ENCODE measurements at places on chromosomes 7 and 10.

GRCh38 chr7:99733448-99733847 is 1.5 kb downstream of the CYP3A7 start:
- no peak for DNase-seq

DNA sequence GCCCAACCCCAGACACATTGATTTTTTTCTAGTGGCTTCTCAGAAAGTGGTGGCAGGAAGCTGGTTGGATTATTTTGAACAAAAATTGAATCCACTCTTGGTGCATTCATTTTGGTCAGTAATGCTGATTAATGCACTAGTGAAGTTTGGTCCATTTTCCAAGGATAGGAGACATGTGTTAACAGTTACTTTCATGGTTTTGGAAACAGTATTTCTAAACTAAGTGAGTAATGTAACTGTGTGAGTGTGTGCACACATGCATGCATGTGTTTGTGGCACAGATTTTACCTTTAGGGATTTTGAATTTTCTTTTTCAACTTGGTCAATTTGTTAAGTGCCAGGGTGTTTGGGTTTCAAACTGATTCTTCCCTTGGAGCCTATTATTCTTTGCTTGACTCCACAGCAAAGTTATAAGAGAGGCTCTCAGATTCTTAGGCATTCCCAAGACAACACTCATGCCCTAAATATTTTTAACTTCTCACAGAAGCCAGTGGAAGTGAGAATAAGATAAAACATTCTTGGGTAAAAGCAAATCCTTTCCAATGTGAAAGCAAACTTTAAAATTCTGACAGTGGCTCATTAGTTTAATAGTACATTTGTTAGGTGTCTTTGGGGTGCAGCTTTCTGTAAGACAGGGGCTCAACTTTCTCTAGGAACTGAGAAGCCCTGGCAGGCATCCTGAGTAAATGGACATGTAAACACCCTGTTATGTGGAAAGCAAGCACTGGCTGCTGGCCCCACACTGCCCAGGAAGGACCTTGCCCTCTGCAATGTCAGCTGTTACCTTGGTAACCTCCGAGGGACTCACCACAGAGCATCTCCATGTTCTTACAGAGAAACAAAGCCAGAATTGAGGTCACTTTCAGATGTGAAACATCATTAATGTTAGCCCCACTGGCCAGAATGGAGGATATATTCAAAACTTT is 68.4 kb downstream of the ASAH2B start:
- no peak for DNase-seq

- DNase-seq, result no peak
Observed at GRCh38 chr7:102152672-102153598, 133.7 kb upstream of the SH2B2 start.

DNA sequence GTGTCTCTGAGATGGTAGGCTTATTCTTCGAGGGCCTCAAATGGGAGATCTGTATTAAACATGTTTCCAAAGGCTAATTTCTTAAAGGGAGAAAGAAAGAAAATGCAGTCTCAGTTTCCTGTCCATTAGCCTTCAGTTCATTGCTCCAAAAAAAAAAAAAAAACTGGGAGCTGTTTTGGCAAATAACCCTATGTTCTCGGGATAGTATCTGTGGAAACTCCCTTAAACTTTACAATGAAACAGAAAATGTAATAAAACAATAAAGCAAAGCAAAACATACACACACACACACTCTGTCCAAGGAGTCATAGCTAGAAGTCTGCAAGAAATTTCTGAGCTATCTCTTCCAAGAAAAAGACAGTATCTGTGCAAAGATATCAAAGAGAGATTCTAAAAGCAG is 172.5 kb upstream of the CELF2 start:
- no peak for DNase-seq

GRCh38 chr10:69492746-69493462 is 41.6 kb downstream of the TSPAN15 start:
- no peak for DNase-seq

DNA sequence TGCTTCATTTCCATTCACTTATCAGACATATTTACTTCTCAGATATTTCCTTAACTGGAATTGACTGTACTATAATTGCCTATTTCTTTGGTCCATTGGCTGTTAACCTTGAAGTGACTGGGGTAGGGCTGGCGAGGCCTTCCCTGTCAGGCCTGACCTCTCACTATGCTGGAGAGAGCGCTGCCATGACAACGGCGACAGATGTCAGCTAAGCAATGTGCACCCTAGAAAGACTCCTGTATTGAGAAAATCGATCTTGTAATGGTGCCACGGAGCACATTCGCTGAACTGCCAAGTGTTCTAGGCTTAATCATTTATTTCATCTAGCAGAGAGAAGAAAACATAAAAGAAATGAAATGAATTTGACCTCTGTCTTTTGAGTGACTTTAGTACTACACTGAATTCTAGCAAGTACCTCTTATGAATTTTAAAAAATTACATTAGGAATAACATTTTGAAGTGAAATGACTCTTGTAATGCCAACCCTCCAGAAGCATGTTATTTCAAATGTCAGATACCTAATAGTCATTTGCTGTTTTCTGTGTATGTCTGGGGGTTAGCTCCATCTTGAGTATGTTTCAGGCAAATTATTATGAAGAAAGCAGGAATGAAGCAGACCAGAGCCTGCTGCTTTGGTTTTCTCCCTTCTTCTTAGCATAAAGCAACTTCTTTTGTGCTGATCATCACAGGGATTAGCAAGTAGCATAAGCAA is 148.0 kb downstream of the SNX10 start:
- peak; percentile 80 for DNase-seq

DNA sequence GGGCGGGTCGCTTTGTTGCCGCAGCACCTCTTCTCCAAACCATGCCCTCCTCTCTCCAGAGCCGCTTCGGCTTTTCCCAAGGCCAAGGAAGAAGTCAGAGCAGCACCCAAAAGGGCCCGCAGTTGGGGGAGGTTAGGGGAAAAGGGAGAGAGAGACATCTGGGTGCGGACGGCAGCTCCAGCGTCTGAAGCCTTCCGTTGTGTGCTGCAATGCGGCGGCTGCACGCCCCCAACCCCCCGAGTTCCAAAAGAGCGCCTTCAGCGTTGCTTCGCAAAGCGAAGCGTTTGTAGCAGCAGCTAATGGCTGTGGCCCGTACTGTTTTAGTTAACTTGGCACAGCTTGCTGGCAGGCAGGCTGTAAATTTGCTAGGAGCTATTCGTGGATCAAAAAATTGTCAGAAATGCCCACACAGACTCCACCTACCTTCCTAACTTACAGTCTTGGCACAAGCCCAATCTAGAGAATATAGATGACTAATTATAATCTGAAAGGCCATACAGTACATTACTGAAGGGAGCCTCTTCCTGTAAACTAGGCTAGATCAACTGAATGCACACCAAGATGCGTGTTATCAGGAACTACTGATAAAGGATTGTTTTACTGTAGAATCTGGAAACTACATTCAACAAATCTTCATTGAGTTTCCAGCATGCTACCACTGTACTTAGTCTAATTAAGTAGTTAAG is 1.1 kb upstream of the KBTBD2 start:
- peak; percentile 78 for DNase-seq

DNA sequence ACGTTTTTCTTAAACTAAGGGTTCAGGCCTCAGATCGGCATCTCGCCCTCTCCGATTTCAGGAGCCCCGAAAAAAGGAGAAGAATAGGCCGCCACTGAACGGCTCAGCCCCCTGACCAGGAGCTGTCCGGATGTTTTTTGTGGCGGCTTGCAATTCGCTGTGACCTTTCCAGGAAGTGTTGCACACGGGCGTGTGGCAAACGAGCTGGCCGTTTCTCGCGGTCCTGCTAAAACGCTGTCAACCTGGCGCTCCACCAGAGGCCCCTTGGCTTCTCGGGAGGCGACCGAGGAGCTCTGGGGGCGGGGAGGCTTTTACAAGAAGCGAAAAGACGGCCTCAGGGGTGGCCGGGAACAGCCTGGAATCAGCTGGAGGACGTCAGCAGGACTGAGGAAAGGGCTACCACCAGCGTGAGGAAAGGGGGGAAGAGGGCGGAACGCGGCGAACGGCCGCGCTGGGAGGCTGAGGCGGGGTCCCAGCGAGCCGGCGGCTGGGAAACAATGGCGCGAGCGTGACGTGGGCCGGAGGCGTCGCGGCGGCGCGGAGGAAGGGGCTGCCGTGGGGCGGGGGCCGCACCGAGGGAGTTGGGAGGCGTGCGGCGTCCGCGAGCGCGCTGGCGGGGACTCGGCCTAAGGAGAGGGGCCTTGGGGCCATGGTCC is 493 bp downstream of the NT5C2 start:
- peak; percentile 77 for DNase-seq

DNA sequence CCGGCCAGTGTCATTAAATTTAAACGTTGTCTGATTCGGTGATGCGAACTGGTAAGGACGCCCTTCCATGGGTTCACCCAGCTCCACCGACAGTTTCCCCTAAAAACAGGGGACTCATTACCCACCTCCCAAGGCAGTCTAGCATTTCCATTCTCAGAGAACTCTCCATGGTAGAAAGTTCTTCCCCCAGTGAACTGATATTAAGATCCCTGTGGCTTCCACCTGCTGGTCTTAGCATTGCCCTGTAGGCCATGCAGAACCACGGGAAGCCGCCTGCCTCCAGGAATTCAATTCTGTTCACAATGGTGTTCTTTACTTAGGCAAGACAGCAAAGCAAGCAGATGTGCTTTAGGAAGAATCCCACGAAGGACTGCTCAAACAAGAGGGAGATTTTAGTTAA is 128.9 kb upstream of the NANOS1 start:
- peak; percentile 38 for DNase-seq

DNA sequence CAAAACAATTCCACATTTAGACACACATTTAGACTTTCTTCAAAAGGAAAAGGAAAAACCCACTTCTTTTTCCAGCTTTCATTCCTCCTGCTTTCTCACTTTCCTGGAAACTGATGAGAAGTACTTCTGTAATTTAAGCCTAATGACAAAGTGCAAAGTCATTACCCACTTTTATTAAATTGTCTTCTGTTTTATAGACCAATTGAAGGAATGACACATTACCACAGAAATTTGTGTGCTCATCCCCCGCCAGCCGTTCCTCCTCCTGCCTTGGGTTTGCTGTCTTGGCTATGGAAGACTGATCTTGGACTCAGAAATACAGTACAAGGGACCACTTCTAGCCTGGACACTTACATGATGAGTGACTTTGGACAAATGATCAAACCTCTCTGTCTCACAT is 717.8 kb downstream of the SORCS3 start:
- no peak for DNase-seq

- DNase-seq, result no peak
Observed at GRCh38 chr7:91866599-91867148, 13.8 kb downstream of the MTERF1 start.

- peak; percentile 81 for DNase-seq
Observed at GRCh38 chr10:59099481-59099880, 77.0 kb upstream of the PHYHIPL start.

GRCh38 chr7:139694389-139694676 is 83.5 kb downstream of the HIPK2 start:
- DNase-seq, result no peak

- no peak for DNase-seq
Observed at GRCh38 chr10:49498425-49498824, 40.5 kb downstream of the ERCC6 start.

DNA sequence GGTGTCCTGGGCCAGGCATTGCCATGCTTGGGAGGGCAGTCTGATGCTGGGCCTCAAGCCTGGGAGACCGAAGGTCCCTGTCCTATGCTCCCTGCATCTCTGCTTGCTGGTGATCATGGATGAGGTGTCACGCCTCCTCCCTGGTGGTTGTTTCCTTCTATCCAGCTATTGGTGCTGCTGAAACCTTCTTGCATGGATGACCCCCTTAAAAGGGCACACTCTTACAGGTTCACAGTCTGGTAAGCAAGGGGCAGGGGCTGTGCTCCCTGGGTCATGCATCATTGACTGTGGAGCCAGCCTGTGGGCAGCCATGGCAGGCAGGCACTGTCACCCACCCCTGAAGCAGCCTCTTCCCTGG is 36.8 kb upstream of the SLC29A3 start:
- DNase-seq, result no peak

DNA sequence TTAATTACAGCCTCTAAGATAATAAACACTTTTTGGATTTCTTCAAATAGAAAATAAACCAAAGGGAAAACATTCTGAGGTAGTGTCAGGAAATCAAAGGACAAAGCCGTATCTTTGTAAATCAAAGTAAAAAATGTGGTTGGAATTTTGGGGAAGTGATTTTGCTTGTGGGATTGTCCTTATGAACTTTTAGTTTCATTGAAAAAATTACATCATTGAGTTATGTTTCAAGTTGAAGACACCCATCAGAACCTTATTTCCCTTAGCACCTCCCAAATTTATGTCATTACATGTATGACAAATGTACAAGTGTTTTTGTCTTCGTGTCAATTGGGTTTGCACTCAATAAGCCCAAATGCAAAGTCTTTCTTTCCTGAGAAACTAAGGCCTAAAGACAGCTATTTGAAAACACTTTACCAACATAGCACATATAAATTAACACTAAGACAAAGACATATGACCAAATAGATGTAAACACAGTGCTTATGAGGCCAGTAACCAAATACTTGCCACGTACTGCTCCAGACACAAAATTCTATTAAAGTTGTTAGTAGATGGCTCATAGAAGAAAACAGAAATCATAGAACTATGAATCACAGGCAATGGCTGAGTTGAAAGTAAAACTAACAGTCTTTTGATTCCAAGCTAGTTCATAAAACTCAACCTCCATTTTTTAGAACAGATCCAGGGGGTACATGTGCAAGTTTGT is 26.9 kb upstream of the LAMB4 start:
- DNase-seq, result no peak

GRCh38 chr10:43136995-43137716 is 1.1 kb upstream of the CSGALNACT2 start:
- no peak for DNase-seq

Data from NCI-H69 (cell line).